ENCODE measurements at places on chromosomes 12 and 14. TPM values are rescaled to one million over a fixed set of nuclear protein-coding genes. Genes with fewer than 3 reads are reported as not detected.

RERGL gene
- total RNA-seq = not detected

GARIN6 gene
- total RNA-seq = not detected

SMCO2 gene
- total RNA-seq = not detected

BCL11B gene
- 0.12 TPM for total RNA-seq

NUDT14 gene
- total RNA-seq = 4.0 TPM

PTGDR gene
- total RNA-seq = not detected

CIDEB gene
- not detected for total RNA-seq

BLOC1S1 gene
- total RNA-seq = 170 TPM

INHBC gene
- total RNA-seq = not detected

GRCh38 chr12:79939728-79940310 lies 4.9 kb upstream of the PPP1R12A start:
- DNase-seq = no peak

GRCh38 chr14:69573831-69574262 lies 824 bp downstream of the CCDC177 start:
- DNase-seq = no peak

DNA sequence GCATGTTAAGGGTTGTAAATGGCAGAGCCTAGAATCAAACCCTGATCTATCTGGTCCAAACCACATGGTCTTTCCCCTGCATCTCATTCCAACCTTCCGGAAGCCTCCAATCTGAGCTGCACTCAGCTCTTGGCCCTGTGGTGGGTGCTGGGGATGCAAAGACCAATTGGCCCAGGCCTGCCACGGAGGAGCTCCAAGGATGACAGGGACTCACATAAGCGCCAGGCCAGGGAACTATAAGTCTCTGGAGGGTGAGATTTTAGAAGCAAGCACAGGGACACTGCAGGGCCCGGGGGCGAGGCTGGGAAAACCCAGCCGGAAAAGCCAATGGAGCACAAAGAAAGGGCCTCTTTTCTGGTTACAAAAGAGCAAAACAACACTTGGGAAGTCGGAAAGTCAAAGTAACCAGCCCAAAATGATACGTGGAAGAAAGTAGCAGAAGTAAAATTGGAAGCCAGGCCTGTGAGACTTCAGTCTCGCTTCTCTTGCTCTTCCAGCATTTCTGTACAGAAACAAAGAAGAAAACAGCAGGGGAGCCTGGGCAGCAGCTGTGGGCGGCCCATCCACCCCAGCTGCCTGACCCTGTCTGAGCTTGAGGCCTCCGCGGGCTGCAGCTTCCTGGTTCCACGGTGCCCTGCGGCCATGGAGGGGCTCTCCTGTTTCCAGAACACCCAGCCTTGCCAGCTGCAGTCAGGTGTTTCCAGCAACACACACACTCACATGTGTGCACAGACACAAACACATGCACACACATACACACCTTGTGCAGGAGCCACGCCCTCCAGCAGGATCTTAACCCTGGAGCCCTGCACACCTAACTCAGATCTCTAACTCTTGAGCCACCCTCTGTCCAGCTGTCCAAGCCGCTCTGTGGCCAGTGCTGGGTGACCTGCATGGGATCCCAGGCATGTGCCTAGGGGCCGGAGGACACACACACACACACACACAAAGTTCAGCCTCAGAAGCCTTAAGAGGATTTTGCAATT lies 178.2 kb downstream of the BCL11B start:
- peak; percentile 61 for DNase-seq

DNA sequence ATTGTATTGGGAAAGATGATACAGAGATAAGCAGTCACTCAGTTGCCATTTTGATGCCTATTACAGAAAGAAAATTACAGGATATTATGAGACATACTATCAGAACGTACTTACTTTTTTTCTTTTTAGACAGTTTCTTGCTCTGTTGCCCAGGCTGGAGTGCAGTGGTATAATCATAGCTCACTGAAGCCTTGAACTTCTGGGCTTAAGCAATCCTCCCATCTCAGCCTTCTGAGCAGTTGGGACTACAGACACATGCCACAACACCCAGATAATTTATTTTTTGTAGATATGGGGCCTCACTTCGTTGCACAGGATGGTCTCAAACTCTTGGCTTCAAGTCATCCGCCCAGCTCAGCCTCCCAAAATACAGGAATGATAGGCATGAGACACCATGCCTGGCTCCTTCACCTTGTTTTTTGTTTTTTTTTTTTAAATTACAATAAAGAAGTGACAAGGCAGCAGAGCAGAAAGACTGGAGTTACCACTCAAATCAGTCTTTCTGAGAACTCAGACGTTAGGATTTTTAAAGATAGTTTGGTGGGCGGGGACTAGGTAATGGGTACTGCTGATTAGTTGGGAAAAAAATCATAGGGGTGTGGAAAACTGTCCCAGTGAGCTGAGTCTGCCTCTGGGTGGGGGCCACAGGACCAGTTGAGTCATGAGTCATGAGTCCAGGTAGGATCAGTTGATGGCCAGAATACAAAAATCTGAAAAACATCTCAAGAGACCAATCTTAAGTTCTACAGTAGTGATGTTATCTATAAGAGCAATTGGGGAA lies 11.5 kb upstream of the CPM start:
- no peak for DNase-seq

GRCh38 chr12:42742716-42743115 lies 153.2 kb upstream of the PRICKLE1 start:
- DNase-seq = no peak

GRCh38 chr12:92419201-92419600 lies 273.6 kb upstream of the BTG1 start:
- DNase-seq = no peak

GRCh38 chr14:93493054-93493453 lies 62.3 kb downstream of the UNC79 start:
- no peak for DNase-seq

GRCh38 chr12:31006416-31007152 lies 67.1 kb upstream of the DDX11 start:
- no peak for DNase-seq

DNA sequence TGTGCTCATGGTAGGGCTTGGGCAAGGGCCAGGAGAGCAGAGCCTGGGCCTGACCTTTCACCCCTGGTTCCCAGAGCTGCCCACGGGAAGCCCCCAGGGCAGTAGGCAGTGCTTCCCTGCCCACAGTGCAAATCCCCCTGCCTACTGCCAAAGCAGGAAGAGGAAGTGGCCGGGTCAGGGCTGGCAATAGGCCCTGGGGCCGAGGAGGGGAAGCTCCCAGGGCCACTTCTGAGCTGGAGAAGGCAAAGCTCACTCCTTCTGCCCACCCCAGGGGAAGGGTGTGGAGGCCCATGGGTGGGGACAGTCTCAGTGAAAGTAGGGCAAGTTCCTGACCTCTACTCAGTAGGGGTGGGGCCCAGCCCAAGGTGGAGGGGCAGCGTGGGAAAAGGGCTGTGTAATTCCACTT lies 5.4 kb upstream of the NR4A1 start:
- no peak for DNase-seq

DNA sequence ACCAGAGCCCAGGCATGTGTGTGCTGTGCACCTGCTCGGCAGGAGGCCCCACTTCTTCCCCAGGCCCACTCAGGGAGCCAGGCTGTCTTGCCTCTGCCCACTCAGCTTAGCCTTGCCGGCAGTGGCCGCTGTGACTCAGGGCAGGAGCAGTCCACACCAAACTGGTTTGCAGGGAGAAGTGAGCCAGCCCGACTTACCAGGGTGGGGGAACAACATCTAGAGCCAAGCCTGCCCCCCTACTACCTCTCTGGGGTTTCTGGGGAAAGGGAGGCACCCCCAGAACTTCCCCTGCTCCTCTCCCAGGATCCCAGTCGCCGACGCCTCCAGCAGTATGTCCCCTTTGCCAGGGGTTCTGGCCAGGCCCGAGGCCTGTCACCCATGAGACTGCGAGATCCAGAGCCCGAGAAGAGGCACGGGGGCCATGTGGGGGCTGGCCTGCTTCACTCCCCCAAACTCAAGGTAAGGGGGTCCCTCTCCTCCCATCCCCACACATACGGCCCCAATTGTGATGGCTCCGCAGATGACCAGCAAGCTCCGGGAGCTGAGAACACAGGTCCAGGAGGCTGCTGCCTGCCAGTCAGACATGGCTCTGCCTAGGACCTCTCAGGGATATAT lies 3.0 kb downstream of the PLEKHG6 start:
- DNase-seq = no peak

GRCh38 chr12:96219700-96220206 lies 25.6 kb downstream of the ELK3 start:
- DNase-seq = peak; percentile 96

- DNase-seq = peak; percentile 39
Measured at GRCh38 chr12:90099288-90099687, 390.6 kb upstream of the ATP2B1 start.

GRCh38 chr14:67952786-67953185 lies 133.2 kb downstream of the RAD51B start:
- DNase-seq = no peak
